H1 (cell line): ENCODE measurements at places on chromosomes 1 and 21. TPM values are rescaled to one million over a fixed set of nuclear protein-coding genes. Genes with fewer than 3 reads are reported as not detected.
A peak's percentile ranks its signal among the peaks of the same experiment; 100 is the strongest.

DNA sequence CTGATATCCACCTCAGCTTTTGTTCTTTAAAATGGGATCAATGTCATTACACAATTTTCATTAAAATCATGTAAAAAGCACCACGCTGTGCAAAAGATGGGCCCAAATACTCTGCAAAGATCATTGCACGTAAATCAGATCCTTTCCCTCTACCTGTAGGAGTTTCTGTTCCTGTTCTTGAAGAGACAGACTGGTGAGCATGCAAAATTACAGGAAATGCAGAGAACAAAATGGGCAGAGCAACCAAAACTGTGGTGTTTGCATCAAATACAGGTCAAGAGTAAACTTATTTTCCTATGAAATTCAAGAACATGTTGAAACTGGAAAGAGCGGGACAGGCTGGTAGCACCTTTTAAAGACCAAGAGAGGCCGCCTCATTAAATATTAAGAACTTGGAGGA, 294.9 kb upstream of the ADGRL2 start:
- no peaks in the 10 kb centered on the region for H3K27me3 ChIP-seq
- no peak overlapping the region for H3K4me3 ChIP-seq
- H3K4me1 ChIP-seq: peaks cover 9% of the 10 kb centered on the region
- no peak overlapping the region for H3K27ac ChIP-seq

Gene UQCRHL
- total RNA-seq: 3.4 and 3.9 TPM in 2 replicates

DNA sequence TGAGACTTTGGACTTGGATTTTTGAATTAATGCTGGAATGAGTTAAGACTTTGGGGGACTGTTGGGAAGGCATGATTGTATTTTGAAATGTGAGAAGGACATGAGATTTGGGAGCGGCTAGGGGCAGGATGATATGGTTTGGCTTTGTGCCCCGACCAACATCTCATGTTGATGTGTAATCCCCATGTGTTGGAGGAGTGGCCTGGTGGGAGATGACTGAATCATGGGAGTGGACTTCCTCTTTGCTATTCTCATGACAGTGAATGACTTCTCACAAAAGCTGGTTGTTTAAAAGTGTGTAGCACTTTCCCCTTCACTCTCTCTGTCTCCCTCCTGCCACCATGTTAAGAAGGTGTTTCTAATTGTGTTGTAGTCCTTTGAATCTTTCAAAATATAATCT, 9.3 kb upstream of the PHGDH start:
- no peak for DNase-seq
- no peaks in the 10 kb centered on the region for H3K36me3 ChIP-seq
- 0 out of 2 replicates have a peak, but pooled peaks cover 2% of the 10 kb centered on the region for H3K4me1 ChIP-seq
- H3K27me3 ChIP-seq: no peaks in the 10 kb centered on the region
- H3K27ac ChIP-seq: no peak overlapping the region
- H3K4me3 ChIP-seq: no peak overlapping the region

Gene GUCA2A
- not detected in 2 replicates for total RNA-seq

DNA sequence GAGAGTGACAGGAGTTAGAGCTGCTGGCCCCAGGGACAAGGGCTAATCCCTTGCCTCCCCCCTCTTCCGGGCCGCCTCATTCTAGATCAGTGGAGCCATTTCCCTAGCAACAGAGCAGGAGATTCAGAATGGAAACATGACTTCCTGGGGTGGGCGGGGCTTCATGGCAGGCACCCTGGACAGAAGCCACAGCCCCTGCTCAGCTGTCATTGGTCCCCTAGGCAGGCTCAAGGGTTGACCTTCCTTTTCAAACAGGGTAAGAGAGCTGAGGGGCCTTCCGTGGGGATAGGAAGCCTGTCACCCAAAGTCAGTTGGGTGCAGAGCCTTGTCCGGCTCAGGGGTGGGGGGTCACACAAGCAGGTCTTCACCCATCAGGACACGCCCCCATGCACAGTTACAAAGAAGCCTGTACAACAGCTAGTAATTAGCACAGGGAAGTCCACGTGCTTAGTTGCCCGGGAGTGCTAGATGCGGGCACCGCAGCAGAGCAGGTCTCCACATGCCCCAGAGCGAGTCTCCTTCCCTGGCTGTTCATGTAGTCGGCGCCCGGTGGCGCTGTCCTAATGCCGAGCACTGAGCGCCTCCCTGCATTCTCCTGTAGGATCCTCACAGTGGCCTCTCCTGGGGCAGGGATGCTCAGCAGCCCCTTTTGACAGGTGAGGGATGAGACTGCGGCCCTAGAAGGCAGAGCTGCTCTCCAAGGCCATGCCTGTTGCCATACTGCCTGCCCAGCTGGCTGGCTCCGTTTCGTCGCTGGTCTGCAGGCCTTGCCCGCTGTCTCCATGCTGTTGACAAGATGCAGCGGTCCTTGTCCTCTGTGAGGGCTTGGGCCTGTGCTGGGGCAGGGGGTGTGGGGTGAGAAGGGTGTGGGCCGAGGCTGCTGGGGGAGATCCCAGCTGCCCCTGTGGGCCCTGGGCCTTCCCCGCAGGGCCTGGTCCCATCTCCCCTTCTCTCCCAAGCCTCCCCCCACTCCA, 5.1 kb downstream of the TMEM201 start:
- 0 out of 2 replicates have a peak overlapping the region, but pooled peaks have one; percentile 39 for H3K27ac ChIP-seq
- H3K4me1 ChIP-seq: peaks cover 28% of the 10 kb centered on the region; the same call in 1 of the 2 replicates
- DNase-seq: peak; percentile 23
- peaks cover 7% of the 10 kb centered on the region; the same call in 1 of the 2 replicates for H3K36me3 ChIP-seq
- no peaks in the 10 kb centered on the region for H3K27me3 ChIP-seq
- H3K4me3 ChIP-seq: no peak overlapping the region
